Tibial artery (tissue), 4 donors: ENCODE measurements at places on chromosomes 12 and 14.
A peak's percentile ranks its signal among the peaks of the same experiment; 100 is the strongest.

GRCh38 chr14:25622763-25623162 is 572.8 kb upstream of the STXBP6 start:
- DNase-seq, result no peak

GRCh38 chr12:93429852-93430251 is 11.9 kb downstream of the UBE2N start:
- no peak for DNase-seq

DNA sequence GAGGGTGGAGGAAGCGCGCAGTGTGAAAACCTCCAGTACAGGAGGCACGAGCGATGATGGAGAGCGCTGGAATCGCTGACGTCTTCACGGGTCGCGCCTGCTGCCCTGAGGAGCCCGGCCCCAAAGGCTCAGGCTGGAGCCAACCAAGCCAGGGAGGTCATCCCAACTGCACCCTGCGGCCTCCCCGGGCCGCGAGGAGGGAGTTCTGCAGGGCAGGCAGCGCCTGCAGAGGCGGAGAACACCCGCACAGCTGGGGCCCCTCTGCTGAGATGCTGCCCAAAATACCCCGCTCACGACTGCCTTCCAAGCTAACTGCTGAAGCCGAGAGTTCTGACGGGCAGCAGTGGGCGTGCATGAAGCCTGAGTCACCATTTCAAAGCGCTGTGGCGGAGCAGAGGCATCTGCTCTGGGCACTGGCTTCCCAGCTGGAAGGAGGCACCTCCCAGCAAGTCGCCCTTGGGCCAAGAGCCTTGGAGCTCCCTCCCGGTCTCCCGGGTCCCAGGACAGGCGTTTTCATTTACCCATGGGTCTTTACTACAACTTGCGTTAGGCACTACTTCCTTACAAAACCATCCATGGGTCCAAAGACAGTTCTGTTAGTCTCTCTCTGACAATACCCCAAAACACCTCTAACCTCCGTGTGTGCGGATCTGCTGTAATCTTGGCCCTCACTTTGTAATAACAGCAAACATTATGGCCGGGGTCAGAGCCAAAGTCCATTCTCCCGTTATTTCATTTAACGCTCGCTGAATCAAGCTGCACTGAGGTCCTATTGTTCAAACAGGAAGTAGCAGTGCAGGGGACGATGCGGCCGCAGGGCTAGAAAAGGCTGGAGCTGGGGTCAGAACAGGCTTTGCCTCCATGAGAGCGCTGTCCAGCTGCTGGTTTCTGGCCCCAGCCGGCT is 60.1 kb upstream of the RIMBP2 start:
- peak; percentile 43 for DNase-seq

DNA sequence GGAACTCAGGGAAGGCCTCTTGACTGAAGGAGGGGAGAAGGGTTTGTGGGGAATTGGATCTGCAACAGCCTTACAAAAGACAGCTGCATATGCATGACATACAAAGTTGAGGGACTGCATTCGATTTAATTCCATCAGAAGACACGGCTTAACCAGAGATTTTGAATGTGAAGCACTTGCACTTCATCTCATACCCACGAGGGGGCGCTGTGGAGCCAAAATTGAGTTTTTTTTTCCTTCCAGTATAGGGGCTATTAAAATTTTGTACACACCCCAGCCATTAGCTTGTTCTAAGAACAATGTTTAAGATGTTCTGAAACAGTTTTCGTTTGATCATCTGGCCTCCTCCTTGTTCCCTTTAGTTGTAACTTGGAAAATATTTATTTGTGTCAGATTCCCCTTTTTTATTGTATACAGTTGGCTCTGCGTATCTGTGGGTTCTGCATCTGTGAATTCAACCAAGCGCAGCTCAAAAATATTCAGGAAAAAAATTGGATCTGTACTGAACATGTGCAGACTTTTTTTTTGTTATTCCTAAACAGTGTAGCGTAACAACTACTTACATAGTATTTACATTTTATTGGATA is 1.6 kb downstream of the SUDS3 start:
- peak; percentile 38 for DNase-seq

DNA sequence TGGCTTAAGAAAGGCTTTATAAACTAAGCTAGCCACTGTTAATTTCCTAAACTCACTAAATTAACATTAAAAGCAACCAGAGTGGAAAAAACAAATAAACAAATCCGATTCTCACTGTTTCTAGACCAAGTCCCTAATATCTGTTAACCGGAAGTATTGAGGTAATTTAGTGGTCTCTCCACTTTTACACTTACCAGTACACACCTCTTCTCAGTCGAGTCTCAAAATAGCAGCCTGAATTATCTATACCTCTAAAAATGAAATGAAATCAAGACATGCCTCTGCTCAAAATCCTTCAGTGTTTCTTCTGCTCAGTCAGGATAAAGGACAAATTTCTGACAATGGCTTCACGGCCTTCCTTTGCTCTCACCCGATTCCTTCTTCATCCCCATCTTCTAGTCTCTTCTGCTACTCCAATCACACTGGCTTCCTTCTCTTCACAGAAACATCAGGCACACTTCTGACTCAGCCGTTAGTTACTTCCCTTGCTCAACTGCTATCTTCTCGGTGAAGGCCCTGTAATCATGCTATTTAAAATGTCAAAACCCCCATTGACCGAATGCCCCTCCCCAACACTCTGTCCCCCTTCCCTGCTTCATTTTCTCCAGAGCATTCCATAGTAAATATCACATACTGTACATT is 161.3 kb downstream of the KITLG start:
- DNase-seq, result no peak

DNA sequence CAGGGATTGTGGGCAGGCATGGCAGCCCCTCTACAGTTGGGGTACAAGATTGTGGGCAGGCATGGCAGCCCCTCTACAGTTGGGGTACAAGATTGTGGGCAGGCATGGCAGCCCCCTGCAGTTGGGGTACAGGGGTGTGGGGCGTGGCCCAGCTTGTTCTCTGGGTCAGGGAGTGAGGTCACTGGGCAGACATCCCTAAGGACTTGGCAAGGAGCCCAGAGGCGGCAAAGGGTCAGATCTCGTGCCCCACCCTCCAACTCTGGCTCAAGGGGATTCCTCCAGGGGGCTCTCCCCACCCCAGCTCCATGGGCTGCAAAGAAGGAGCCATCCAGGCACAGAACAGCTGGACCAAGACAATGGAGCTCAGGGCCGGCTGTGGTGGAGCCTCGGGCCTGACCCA is 25.8 kb upstream of the NUDT14 start:
- DNase-seq, result no peak

DNA sequence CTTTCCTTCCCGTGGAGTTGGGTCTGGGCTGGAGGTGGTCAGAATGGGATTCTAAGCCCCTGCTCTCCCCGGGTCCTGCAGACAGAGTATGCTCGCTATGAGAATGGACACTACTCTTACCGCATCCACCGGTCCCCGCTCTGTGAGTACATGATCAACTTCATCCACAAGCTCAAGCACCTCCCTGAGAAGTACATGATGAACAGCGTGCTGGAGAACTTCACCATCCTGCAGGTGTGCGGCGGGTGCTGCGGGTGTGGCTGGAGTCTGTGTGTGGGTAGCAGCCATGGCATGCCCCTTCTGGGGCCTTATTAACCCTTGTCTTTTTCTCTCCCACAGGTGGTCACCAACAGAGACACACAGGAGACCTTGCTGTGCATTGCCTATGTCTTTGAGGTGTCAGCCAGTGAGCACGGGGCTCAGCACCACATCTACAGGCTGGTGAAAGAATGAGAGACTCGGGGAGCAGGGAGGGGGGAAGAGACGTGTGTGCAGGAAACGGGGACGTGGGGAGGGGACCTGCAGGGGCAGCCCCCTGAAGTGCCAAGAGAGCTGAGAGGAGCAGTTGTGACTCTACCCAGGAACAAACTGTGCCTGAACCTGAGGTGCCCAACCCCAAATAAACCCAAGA is 37.0 kb upstream of the TSPAN9 start:
- DNase-seq, result no peak

DNA sequence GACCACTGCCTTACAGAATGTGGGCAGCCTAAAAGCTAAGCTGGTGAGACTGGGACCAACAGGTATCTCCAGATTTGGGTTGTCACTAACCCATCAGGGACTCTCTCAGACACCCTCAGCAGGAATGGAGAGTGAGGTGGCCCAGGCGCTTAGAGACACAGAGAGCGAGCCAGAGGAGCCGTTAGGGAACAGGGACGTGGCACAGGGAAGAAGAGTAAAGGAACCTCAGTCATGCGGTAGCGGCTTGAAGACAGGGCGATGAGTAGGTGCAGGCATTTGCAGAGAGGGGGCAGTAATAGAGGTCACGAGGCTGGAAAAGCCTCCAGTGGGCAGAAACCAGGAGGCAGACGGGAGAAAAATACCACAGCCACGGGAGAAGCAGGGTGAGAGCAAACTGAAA is 158.0 kb upstream of the CCND2 start:
- DNase-seq, result no peak
